ENCODE measurements at places on chromosomes 3 and 15.

DNA sequence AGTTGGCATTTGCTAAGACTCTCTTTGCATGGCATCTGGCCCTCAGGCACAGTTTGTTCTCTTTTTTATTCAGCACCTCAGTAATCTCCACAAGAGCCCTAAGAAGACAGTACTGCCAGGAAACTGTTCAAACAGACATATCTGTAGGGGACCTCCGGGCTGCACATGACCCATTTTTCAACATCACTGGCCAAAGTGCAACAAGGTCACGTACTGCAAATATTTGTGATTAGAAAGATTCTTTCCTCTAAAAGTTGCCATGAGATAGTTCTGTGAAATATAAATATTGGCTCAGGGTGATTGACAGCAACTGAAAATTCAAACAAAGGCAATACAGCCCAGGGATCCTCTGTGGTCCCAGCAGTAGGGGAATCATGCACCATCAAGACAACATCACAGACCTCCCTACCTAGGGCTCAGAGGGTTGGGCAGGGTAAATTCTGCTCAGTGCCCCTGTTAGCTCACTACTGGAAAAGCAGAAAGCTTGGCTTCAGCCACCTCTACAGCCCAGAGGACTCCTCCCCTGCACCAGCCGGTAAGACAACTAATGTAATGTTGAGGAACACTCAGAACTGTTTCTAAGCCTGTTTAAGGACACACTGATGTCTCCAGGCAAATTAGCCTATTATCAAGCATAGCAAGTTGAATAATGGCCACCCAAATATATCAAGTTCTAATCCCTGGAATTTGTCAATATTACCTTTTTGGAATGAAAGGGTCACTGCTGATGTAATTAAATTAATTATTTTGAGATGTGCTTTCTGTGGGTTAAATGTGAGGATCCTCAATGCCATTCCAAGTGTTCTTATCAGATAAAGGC is 117.4 kb upstream of the LPP start:
- DNase-seq: no peak

DNA sequence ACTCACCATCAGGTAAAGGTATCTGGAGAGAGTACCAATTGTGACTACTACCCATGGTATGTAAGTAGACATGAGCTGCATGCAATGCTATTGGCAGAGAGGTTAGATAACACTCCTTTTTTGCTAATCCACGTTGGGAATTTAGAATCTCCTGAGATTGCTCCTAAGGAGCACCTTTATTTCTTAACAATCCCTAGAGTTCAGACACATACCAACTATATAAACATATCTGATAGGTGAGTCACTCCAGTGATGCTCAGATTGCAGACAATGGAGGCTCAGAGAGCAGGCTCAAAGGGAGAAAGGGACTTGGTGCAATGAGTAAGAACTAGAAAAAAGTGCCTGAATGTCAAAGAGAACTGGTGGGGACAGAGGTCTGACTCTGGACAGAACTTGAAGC is 47.0 kb upstream of the LRRFIP2 start:
- DNase-seq: no peak

- no peak for DNase-seq
Measured at GRCh38 chr3:170350515-170351413, 6.8 kb upstream of the SKIL start.

- no peak for DNase-seq
Measured at GRCh38 chr15:23003736-23004135, 23.6 kb upstream of the CYFIP1 start.

DNA sequence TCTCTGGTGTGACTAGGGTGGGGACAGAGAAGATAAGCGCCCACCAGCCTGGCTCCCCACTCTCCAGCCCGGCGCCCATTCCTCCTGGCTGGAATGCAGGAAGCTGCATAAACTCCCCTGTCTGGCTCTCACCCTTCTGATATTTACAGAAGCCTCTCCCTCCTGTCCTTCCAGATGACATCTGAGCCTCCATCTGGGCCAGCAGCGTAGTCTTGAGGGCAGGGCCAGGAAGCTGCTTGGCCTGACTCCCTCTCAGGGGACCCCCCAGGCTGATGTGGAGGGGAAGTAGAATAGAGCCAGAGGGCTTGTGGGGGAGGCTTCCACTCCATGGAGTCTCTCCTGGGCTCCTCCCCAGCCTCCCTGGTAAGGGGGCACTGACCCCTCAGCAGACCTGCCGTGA is 49.9 kb downstream of the LINGO1 start:
- DNase-seq: no peak

DNA sequence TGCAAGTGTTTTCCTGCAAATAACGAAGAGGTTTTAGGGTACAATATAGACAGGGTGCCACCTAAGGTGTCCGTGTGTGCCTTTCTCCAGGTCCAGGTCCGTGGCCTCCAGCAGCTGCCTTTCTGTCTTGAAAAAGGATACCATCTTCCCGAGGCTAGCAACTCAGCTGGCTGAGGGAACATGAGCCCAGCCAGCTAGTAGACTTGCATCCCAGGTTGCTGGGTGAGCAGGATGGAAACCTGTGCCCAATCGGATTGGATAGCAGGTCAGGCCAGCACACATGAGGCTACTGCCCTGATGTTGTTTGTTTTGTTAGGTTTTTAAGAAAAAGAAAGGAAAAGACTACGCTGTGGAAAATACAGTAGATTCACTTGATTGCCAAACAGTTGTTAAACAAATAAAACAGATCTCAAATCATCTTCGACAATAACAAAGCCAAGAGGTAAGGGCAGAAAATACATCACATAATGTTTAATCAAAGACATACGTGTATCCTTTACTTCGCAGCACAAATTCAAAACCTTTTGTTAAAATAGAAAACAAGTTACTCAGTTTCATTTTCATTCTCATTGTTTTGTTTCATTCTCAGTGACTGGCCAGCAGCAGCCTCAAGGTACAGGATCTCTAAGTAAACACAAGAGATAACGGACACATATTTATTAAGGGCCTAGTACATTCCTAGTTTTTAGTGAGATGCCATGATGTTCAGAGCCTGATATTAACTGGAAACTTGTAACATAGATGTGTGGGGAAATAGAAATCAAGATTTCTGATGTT is 661.2 kb upstream of the NR2F2 start:
- no peak for DNase-seq
